Islet precursor cell (in vitro differentiated cells): ENCODE measurements at places on chromosomes 3 and 15.

GRCh38 chr15:28252831-28253230 is 69.1 kb downstream of the HERC2 start:
- DNase-seq: no peak

DNA sequence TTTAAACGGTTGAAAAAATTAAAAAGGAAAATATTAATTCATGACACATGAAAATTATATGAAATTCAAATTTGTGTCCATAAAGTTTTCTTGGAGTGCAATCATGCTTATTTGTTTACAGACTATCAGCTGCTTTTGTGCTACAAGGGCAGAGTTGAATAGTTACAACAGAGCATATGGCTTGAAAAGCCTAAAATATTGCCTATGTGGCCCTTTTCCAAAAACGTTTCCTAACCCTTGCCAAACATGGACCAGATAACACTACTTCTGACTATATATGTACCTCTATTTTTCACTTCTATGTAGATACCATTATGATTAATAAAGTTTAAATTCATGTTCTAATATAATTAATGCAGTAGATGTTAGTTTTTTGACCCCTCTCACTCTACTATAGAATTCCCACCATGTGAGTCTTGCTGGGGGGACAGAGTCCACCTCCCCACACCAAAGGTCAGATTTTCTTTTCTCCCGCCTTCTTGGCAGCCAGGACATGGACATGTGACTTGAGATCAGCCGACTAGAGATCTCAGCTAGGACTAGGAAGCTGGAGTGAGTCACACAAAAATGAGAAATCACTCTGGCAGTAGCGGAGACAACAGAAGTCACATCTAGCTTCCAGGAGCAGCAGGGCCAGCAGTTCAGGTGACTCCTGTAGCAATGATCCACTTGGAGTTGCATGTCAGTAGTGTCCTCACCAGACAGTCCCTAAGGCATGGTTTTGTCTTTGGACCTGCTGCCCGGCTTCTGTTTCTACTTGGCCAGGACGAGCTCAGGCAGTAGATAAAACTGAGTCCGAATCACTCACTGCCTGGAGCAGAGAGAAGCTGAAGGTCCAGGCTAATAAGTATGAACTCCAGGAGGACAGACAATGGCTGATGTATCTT is 22.4 kb downstream of the CIAO2A start:
- peak; percentile 67 for DNase-seq

DNA sequence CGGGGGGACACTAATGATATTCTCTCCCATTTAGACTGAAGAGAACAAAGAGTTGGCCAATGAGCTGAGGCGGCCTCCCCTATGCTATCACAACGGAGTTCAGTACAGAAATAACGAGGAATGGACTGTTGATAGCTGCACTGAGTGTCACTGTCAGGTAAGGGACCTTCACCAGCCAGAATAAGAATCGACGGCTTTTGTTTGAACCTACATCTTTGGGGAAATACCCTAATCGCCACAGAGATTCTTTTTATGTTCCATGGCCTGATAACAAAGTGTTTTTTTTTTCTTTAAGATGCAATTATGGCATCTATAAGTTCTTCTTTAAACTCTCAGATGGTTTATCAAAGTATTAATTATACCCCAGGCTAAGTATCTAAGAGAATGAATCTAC is 3.4 kb downstream of the THBS1 start:
- no peak for DNase-seq

DNA sequence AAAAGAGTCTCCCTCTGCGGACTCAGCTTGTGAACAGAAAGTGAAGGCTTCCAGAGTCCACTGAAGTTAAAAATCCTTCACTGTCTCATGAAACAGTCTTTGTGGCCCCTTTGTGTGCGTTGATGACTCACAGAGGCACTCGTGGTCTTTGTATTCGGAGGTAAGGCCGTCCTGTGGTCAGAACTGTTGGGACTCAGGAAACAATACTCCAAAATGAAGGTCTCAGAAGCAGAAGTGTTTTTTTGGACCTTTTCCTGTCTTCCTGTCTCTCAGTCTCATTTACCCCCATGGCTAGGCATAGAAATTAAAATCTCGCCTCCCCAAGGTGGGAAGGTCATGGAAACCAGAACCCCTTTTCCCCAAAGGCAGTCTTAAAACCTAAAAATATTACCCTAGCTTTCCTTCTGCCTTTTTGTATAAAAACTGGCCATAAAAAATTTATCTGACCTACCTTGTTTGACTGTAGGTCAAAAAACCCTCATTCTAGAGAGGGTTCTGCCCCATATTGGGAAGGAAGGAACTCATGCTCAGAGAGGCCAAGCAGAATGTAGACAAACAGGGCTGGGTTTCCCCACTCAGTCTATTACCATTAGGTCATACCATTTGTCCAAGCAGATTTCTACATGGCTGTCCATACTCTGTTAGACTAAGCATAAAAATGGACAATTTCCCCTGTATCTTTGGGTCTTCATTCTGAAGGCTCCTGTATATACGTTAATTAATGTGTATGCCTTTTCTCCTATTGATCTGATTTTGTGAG is 19.1 kb upstream of the EPB42 start:
- no peak for DNase-seq

DNA sequence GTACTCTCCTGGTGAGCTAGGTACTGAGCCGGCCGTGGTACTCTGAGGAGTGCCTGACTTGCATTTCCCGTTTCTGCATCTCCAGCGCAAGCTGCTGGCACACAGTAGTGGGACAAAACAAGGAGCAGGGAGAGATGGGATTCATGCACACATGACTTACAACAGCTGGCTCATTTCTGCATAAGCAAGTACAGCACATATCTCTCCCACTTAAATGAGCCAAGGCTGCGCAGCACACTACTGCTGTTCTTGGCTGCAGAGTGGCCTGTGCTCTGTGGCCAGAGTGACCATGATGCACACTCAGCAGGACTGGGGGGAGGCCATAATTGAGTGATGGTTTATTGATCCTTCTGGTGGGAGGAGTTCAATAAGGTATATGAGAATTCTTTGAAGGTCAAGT is 59.2 kb upstream of the ABHD17C start:
- no peak for DNase-seq

DNA sequence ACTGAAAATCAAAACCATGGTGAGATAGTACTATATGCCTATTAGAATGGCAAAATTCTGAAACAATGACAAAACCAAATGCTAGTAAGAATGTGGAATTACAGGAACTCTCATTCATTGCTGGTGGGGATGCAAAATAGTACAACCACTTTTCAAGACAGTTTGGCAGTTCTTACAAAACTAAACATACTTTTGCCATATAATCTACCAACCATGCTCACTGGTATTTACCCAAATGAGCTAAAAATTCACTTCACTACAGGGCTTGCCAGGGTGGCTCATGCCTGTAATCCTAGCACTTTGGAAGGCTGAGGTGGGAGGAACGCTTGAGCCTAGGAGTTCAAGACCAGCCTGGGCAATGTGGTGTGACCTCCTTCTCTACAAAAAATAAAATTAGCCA is 40.0 kb downstream of the MYO9A start:
- no peak for DNase-seq

- no peak for DNase-seq
Observed at GRCh38 chr3:3902161-3902560, 102.9 kb downstream of the LRRN1 start.

- peak; percentile 67 for DNase-seq
Observed at GRCh38 chr3:13080591-13080990, 7.4 kb upstream of the IQSEC1 start.

DNA sequence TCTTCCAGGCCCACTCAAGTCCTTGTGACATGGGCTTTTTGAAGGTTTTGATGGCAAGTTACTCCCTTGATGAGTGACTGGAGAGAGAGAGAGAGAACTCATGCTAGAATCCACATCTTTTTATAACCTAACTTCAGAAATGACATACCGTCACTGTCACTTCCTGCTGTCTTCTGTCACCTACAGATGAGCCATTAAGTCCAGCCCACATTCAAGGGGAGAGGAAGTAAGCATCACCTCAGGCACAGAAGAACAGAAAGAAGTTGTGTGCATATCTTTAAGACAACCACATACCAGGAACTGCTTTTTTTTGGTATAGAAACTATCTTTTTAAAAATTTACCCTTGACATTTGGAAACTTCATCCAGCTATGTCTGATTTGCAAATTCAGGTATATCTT is 16.6 kb upstream of the TXNRD3 start:
- DNase-seq: no peak

GRCh38 chr3:126134219-126134975 is 46.0 kb downstream of the ALDH1L1 start:
- DNase-seq: peak; percentile 78

GRCh38 chr15:43974852-43975251 is 148.1 kb downstream of the WDR76 start:
- DNase-seq: no peak

DNA sequence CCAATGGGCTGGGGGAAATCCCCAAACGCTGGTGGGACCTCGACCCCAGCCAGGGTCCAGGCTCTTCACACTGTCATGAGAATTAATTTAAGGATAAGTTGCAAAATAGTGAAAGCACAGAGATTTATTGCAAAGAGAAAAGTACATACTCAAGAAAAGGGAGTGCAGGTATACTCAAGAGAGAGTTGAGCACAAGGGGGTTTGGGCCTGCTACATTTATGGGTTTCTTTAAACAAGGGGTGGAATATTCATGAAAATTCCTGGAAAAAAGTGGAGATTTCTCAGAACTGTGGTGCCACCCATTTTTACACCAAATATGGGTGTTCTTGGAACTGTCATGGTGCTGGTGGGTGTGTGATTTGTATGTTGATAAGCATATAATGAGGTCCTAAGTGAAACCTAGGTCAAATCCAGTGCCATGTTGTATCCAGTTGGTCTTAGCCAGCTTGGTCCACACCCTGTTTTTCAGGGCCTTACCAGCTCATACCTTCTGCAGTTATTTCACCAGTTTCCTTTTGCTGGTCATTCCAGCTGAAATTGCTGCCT is 32.6 kb upstream of the NEO1 start:
- no peak for DNase-seq

GRCh38 chr15:33393546-33393945 is 82.8 kb downstream of the RYR3 start:
- DNase-seq: no peak

DNA sequence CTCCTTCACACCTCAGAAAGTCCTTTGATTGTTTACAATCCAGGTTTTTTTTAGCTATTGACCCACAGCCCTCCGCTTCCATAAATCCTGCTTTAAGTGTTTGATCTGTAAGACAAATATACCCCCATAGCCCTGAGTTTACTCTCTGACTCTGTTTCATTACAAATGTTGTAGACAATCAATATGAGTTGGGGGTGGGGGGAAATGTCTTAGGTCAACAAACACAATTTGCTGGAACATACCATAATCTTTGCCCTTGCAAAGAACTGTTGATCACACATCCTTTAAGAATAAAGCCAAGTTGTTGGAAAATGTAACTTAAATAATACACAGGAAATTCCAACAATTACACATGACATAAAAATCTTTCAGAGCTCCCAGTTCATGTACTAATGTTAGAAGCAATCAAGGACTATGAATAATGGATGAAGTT is 301.8 kb upstream of the SEMA6D start:
- DNase-seq: no peak

- no peak for DNase-seq
Observed at GRCh38 chr3:45165497-45166283, 19.5 kb upstream of the CDCP1 start.

DNA sequence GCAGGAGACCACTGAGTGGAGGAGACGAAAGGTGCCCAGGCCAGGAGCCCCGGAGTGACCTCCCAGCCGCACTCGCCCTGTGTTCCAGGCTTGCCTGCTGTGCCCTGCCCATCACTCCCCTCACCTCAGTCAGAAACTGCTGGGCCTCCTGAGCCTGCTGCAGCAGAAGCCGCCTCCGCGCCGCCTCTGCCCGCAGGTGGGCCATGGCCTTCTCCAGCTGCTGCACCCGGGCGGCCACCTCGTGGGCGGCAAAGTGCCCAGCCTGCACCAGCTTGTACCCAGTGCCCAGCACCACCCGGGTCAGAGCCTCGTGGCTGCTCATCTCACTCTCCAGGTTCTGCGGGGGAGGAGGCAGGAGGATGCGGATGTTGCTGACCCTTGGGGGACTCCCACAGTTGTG is 17.6 kb downstream of the PLA2G4B start:
- no peak for DNase-seq

GRCh38 chr3:160616716-160617115 is 51.3 kb upstream of the KPNA4 start:
- peak; percentile 68 for DNase-seq

GRCh38 chr3:107969994-107970819 is 120.6 kb downstream of the CD47 start:
- DNase-seq: peak; percentile 40

DNA sequence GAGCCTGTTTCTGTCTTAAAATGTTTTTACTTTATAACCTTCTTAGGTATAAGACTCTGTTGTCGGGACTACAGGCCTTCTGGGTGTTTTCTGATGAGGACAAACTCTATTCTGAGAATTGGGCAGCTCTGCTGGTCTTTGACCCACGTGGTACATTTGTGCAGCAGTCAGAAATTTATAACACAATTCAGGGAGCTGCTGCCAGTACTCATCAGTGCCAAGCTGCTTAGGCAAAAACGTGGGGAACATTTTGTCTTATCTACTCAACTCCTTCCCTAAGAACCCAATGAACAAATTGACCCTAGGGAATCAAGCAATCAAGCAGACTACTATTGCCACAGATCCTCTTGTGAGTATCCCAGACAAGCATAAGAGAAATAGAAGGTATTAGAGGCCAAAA is 180.7 kb upstream of the PDZRN3 start:
- no peak for DNase-seq

- no peak for DNase-seq
Observed at GRCh38 chr15:31528846-31529245, 202.2 kb downstream of the KLF13 start.

DNA sequence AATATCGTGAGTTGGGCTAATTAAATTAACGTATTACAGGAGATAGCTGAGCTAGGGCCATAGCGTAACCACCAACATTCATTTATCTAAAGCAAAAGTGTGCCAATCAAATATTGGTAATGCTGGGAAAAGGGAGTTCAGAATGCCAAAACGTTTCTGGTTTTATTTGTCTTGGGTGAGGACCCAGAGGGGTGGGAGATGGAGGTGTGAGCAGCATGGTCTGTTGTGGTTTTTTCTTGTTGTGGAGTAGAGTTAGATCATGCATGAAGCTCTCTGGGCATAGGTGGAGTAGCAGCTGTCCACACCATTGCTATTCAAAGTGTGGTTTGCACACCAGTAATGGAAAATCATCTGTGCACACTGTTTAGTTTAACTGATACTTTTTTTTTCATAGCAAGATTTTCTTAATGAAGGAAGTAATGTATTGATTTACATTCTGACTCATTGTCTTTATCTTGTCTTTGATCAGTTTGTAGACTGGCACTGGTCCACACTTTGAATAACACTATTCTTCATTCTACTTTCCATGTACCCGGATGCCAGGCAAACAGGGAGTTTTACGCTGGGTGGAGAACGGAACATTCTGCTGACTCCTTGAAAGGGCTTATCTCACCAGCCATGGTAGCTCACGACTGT is 50.8 kb upstream of the CRTC3 start:
- DNase-seq: no peak

GRCh38 chr15:88897456-88898194 is 2.3 kb upstream of the HAPLN3 start:
- peak; percentile 96 for DNase-seq
